NCI-H2107 (cell line): ENCODE measurements at places on chromosomes 11 and 22.

DNA sequence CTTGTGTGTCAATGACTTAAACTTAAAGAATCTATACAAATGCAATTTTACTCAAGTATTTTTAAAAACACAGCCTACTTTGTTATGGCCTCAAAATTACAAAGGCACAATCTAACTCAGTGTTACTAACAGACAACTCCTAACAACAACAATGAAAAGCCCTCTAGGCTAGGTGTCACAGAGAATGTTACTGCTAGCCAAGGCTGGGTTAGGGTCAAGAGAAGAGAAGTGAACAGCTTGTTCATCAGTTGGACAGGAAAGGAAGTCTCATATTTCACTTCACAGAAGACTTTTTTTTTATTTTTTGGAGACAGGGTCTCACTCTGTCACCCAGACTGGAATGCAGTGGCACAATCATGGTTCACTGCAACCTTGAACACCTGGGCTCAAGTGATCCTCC is 26.0 kb downstream of the CLDN25 start:
- DNase-seq = no peak

GRCh38 chr11:117686711-117687110 is 110.3 kb downstream of the DSCAML1 start:
- no peak for DNase-seq

GRCh38 chr11:59680287-59681154 is 11.7 kb upstream of the PATL1 start:
- DNase-seq = peak; percentile 6

DNA sequence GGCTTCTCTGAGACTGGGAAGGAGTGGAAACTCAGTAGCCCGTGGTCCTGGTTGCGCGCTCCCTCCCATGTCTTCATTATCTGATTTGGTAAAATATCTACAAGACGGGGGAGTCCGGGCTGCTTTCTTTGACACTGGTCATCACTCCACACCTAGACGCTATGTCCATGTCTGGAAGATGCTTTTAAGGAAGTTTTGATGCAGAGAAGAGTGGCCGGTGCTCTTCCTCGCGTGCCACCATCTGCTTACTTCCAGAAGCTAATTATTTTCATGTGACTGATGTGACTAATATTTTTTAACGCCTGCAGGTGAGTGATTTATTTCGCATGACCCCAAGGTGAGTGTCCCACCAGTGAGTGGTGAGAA is 339 bp upstream of the TRIM21 start:
- no peak for DNase-seq

DNA sequence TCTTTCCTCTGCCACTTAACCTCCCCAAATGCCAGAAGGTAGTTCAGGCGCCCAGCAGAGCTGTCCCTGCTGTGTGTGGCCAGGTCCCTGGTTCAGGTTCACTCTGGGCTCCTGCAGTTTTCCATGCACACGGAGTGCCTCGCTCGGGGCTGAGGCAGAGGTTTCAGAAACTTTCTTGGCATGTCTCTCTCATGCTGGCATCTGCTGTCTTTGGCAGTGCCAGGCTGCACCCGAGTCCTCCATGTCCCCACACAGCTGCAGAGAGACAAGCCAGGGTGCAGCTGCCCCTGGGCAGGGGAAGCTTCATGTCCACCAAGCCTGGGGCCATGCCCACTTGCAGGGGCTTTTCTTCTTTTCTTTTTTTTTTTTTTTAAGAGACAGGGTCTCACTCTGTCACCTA is 7.0 kb upstream of the NEFH start:
- DNase-seq = no peak

DNA sequence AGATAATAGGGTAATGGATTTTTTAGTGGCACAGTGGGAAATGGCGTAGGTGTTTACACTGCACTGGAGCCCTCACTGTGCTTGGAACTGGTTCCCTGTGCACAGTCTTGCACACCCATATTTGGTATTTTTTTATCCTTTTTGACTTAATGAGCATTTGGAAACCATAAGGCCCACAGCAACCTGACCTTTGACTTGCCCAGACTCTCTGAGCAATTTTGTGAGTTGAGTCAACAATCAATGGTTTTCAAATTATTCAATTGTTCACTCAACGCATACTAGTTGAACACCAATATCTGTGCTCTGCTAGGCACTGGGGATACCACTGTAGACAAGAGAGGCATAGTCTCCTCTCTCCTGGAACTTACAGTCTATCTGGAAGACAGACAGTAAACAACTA is 14.3 kb downstream of the CD44 start:
- DNase-seq = no peak
